IPS DF 6.9 (cell line): ENCODE measurements at places on chromosomes 13 and 19.

DNA sequence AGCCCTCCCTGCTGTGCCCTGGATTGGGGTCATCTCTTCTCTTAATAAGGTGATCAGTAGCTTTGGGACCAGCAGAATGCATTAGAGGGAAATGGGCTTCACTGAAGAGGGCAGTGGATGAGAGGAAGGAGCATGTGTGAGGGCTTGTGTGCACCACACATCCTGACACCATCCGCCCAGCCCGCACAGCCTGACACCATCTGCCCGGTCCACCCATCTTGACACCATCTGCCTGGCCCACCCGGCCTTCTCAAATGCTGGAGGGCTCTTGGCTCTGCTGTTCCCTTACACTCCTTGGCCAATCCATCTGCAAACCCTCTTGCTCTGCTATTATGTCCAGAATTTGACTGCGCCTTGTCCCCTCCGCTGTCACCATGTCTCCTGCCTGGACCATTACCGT lies 41.8 kb downstream of the BICRA start:
- H3K36me3 ChIP-seq, result no peaks in the 10 kb centered on the region
- H3K27ac ChIP-seq, result no peak overlapping the region
- no peak overlapping the region for H3K4me3 ChIP-seq
- no peak for DNase-seq
- H3K4me1 ChIP-seq, result peaks cover 6% of the 10 kb centered on the region

GRCh38 chr13:45416516-45417128 lies 1.6 kb downstream of the SLC25A30 start:
- no peak for DNase-seq
- H3K4me1 ChIP-seq, result no peaks in the 10 kb centered on the region
- H3K27ac ChIP-seq, result no peak overlapping the region
- no peak overlapping the region for H3K4me3 ChIP-seq
- no peaks in the 10 kb centered on the region for H3K36me3 ChIP-seq

DNA sequence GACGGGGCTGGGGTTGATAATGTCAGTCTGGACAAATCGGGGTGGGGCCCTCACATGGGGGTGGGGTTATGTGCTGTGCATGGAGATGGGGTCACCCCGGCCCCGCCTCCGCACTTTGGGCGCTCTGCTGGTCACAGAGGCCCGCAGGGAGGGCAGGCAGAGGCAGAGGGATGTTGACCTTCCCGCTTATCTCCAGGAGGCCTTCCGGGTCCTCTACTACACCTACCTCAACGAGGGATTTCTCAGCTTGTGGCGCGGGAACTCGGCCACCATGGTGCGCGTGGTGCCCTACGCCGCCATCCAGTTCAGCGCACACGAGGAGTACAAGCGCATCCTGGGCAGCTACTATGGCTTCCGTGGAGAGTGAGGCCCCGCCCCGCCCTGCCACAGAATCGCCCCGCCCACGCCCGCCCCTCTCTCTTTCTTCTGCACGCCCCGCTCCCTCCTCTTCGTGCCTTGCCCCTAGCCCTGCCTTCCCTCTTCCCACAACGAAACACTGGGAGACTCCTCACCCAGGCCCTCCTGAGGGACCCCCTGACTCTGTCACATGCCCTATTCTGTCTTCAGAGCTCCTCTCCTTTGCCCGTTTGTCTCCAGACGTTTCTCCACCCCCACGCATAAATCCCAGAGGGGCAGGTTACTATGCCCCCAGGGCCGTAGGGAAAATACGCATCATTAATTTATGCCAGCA lies 32.8 kb downstream of the TMEM161A start:
- H3K27ac ChIP-seq, result no peak overlapping the region
- peak overlapping the region; percentile 63; the same call in 1 of the 2 replicates for H3K4me3 ChIP-seq
- DNase-seq, result no peak
- peaks cover 2% of the 10 kb centered on the region; the same call in 1 of the 2 replicates for H3K4me1 ChIP-seq
- H3K27me3 ChIP-seq, result no peaks in the 10 kb centered on the region

DNA sequence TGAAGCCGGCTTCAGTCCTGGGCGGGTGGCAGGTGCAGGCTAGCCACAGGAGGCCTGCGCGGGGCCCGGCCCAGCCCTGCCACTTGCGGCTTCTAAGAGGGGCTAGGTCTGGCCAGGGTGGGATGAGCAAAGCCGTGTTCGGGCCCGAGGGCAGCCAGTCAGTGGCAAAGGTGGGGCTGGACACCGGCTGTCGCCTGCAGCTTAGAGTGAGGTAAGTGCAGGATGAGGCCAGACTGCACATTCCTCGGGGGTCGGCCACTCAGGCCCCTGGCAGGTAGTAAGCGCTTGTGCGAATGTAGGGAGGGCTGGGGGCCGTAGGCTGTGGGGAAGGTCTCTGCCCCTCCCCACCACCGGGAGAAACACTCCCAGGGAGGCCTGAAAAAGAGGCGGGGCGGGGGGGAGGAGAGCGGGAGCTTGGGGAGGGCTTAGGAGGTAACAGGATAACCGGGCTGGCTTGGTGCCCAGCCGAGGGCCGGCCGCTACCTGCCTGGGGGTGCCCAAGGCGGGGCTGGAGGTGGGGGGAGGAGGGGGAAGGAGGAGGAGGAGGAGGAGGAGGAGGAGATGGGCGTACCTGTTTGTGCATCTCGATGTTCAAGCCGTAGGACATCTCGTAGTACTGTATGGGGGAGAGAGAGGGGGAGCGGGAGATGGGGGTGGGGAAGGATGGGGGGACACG lies 6.4 kb downstream of the TLE5 start:
- H3K27ac ChIP-seq, result no peak overlapping the region
- peaks cover 4% of the 10 kb centered on the region; the same call in 1 of the 2 replicates for H3K4me1 ChIP-seq
- peaks cover 6% of the 10 kb centered on the region; the same call in 1 of the 2 replicates for H3K36me3 ChIP-seq

DNA sequence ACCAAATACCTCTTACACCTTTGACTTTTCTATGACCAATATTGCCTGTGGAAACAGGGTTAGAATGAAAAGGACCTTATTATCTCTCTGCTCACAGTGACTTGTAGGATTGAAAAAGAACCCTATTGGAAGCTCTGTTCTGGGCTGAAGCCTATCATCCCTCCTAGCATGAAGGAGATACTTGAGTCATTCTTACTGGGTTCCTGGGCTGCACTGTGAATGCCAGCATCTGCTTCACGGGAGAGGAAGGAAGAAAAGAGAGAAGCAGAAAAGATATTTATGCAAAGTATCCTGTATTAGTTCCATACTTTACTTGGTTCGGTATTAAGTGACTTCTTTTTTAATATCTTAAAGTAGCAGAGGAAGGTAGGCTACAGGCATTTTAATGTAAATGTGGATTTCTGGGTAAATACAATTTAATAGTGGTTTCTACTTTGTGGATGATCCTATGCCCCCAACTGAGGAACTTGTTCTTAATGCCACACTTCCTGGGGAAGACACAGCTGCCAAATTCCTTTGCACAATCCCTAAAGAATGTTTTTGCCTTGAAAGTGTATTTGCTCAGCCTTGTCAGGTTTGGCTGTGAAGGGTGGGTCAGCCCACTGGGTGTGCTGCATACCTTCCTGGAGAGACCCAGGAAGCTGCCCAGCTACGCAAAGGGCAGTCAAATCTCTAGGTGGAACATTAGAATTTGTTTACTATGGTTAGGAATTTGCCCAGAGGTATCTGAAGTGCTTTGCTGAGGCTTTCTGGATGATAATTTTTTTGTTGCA lies 13.7 kb upstream of the SCEL start:
- peak; percentile 31 for DNase-seq
- H3K27ac ChIP-seq, result no peak overlapping the region
- no peaks in the 10 kb centered on the region for H3K4me1 ChIP-seq
- H3K36me3 ChIP-seq, result no peaks in the 10 kb centered on the region
- no peaks in the 10 kb centered on the region for H3K27me3 ChIP-seq

DNA sequence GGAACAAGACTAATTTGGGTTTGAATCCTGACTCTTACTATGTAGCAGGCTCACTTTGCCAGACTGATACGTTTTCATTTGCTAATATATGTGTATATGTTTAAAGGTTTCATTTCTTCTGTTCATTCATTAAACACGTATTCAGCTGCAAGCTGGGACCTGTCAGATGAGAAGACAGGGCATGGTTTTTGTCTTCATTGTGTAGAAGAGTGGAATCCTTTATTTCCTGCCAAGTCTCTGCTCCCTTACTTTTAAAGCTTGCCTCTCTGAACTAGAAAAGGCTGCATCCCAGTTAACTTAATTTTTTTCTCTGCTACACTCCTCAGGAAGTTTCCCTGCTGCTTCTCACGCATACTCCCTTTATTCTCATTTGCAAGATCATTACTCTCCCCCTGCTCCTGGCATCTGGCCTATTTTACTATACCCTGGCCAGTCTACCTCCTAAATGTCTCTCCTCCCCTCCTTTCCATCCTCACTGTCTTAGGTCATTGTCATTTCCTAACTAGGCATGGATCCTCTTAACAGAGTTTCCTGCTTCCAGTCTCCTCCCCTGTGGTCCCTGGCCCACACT lies 141.0 kb upstream of the TMTC4 start:
- H3K27me3 ChIP-seq, result no peaks in the 10 kb centered on the region
- no peak overlapping the region for H3K4me3 ChIP-seq
- no peak overlapping the region for H3K27ac ChIP-seq
- peak; percentile 1 for DNase-seq
- H3K4me1 ChIP-seq, result peaks cover 1% of the 10 kb centered on the region; the same call in 1 of the 2 replicates
- H3K36me3 ChIP-seq, result no peaks in the 10 kb centered on the region

- no peak overlapping the region for H3K27ac ChIP-seq
- H3K4me3 ChIP-seq, result no peak overlapping the region
- peaks cover 95% of the 10 kb centered on the region for H3K27me3 ChIP-seq
- peaks cover 16% of the 10 kb centered on the region for H3K4me1 ChIP-seq
- H3K36me3 ChIP-seq, result no peaks in the 10 kb centered on the region; the same call in 1 of the 2 replicates
Observed at GRCh38 chr13:27793507-27794367, 1.5 kb downstream of the GSX1 start.

DNA sequence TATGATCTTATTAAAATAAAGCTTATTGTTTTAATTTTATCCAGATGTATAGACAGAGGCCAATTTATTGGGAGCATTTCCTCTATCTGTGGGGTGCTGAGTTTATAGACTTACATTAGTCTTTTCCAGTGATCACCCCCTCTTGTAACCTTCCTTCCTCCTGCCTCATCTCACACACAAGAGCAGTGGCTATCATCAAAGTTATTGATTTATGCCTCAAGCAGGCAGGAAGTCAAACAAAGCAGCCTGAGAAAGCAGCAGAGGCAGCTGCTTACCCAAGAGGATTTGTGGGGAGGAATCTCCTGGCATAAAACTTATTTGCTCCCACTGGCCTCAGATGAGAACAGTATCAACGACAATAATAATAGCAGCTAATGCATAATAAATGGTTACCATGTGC lies 26.3 kb upstream of the DCLK1 start:
- no peak overlapping the region for H3K4me3 ChIP-seq
- H3K27ac ChIP-seq, result no peak overlapping the region
- H3K27me3 ChIP-seq, result no peaks in the 10 kb centered on the region
- no peak for DNase-seq
- no peaks in the 10 kb centered on the region for H3K4me1 ChIP-seq

- no peak overlapping the region for H3K4me3 ChIP-seq
- H3K27me3 ChIP-seq, result no peaks in the 10 kb centered on the region
- no peak for DNase-seq
- no peak overlapping the region for H3K27ac ChIP-seq
- peaks cover 9% of the 10 kb centered on the region for H3K36me3 ChIP-seq
Observed at GRCh38 chr13:29529754-29530153, 65.7 kb downstream of the SLC7A1 start.

DNA sequence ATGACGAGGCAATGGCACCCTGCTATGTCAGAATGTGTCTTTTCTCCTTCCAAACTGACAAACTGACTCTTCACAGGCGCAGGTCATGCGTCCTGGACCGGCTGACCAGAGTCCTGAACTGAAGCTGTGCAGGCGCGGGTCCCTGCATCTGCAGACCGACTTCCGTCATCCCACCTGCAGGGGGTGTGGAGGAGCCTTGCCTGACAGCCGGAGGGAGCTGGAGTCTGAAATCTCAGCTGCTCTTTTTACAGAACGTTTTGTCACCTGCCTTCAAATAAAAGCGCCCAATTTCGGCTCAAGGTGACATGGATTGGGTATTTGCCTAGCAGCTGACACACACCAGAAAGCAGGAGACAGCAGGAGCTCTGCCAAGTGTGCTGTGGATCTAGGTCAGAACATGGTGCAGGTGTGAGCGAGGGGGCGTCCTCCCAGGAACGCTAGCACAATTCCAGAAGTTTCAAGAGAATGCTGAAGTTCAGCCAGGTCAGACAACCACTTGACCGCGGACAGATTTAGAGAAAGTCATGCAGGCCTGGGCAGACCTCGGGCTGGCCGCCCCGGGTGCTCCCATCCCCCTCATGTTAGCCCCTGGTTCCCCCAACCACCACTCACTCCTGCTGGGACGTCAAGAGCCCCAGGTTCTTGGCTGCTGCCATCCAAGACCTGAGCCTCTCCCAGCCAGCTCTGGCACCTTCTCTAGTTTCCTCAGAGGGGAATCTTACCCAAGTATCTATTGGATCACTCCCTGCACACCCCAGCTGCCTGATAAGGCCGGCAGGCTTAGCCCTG lies 32.8 kb downstream of the ELL start:
- no peak overlapping the region for H3K4me3 ChIP-seq
- DNase-seq, result no peak
- no peaks in the 10 kb centered on the region for H3K27me3 ChIP-seq
- H3K36me3 ChIP-seq, result no peaks in the 10 kb centered on the region

DNA sequence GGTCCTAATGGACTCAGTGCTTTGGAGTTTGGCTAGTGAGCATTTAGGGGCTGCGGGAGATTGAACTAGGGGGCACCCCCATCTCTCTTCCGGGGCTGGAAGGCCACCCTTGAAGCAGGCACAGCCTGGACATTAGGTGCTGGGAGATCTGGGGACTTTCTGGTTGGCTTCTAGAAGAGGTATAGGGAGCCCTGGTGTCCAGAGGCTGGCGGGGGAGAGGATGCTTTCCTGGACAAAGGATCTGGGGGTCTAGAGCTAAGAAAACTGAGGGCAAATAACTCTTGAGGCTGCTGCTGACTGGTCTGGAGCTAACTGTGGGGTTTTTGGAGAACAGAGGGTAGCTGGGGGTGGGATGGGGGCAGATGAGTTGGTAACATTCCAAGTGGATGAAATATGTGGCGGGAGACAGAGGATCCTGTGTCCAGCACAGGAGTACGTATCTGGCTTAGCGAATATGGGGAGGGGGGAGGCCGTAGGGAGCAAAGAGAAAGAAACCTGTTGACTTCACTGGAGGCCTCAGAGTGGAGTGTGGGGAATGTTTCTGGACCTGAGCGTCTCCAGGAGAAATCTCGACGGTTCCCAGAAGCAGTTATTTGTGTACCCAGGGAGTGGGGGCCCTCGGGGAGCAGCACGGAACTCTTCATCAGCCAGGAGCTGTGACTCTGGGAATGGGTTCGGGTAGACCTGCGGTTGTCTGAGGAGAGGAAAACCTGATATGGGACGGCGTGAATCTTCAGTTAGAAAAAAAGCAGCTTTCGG lies 1.4 kb downstream of the HNRNPUL1 start:
- no peaks in the 10 kb centered on the region for H3K27me3 ChIP-seq
- H3K36me3 ChIP-seq, result peaks cover 10% of the 10 kb centered on the region
- no peak for DNase-seq
- peak overlapping the region; percentile 88; the same call in 1 of the 2 replicates for H3K4me3 ChIP-seq
